Umbilical cord (tissue), 2 donors: ENCODE measurements at places on chromosomes 2 and 18. TPM values are rescaled to one million over a fixed set of nuclear protein-coding genes. Genes with fewer than 3 reads are reported as not detected.

DNA sequence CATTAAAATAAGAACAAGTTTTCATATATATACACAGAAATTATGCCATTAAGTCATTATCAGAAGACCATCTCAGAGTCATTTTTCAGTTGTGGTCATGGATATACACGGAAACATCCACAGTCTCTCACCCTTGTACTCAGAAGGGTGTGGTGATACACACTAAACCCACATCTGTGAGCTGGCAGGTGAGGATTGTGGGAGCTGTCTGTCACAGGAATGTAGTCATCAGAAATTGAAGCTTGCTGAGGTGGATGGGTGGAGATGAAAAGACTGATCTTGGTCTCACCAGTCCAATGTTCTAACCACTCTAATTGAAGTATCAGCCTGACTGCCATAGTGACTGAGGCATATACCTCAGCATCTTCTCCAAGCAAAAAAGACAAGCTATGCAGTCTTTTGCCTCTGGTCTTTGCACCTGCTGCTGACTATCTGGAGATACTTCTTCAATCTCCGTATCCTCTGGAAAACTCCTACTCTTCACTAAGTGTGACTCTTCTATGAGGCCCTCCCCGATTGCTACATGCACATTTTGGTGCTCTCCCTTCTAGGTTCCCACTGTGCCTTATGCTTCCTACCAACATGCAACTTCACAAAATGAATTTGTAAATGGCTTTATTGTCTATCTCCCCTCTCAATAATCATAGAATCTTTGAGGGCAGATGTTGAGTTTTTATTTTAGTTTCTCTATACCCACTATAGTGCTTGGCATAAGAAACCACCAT lies 232.8 kb downstream of the DYM start:
- DNase-seq: no peak

GRCh38 chr18:58562999-58563667 lies 65.8 kb downstream of the ALPK2 start:
- no peak for DNase-seq

GRCh38 chr2:139033300-139033699 lies 253.1 kb upstream of the NXPH2 start:
- DNase-seq: peak; percentile 2

- no peak for DNase-seq
Observed at GRCh38 chr2:160837416-160837815, 322.8 kb upstream of the TANK start.

- DNase-seq: no peak
Observed at GRCh38 chr2:160036736-160037135, 25.7 kb downstream of the PLA2R1 start.

- no peak for DNase-seq
Observed at GRCh38 chr18:45930963-45931362, 36.2 kb downstream of the EPG5 start.

GRCh38 chr2:33552758-33553461 lies 46.2 kb downstream of the FAM98A start:
- no peak for DNase-seq

DNA sequence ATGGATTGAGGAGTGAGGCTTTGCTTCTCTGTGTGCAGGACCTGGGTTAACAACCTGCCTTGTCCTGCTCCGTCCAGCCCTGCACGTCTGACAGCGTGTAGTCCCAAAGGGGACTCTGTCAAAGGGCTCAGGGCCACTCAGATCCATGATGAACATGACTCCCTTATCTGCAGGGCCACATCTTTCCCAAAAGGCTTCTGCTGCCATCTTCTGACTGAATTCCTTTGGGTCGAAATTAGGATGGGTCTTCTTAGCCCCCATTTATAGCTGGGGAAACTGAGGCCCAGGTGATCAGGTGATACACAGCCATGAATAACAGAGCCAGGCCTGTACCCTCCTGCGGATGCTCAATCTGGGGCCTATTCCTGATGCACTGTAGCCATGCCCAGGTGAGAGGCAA lies 109.2 kb downstream of the CELF4 start:
- DNase-seq: no peak

DNA sequence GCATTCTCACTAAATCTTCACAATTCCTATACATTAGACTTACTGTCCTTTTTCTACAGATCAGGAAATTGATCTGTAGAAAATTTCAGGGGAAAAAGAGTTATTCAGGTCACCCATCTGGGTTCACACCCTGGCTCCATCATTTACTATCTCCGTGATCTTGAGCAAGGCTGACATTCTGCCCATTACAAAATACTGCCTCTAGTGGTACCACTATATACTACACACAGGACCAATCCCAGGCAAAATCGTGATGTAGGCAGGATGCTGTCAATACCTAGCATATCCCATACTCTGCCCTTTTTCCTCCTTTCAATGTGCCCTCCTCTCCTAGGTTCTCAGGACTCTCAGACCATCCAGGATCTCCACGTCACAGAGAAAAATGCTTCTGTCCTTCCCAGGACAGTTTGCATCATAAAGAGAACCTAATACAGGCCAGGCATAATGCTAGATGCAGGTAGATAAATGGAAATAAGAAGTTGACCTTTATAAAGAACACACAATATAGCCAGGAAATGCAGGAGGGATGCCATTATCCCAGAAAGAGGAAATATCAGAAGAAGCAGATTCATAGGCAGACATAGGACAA lies 101.9 kb downstream of the CDH20 start:
- DNase-seq: no peak

Gene DLX1
- total RNA-seq: 0.48 TPM

Gene KCNJ3
- total RNA-seq: 2.4 TPM

Gene HJURP
- 3.9 TPM for total RNA-seq

Gene EPG5
- total RNA-seq: 23.8 TPM

Gene CYP1B1
- 24.8 TPM for total RNA-seq

Gene ARHGEF4
- total RNA-seq: 8.9 TPM

Gene ZSWIM2
- 0.96 TPM for total RNA-seq

Gene UNC80
- 4.6 TPM for total RNA-seq

Gene AOX1
- 7.7 TPM for total RNA-seq
